ENCODE measurements at places on chromosomes 7 and 10.

DNA sequence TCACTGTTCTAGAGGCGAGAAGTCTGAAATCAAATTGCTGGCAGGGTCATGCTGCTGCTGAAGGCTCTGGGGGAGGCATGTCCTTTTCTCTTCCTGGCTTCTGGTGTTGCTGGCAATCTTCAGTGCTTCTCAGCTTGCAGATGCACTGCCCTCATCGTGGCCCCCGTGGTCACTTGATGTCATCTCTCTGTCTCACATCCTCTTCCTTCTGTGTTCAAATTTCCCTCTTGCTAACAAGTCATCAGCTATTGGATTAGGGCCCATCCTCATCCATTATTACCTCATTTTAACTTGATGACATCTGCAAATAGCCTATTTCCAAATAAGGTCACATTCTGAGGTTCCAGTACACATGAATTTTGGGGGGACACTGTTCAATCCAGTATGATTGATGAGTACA lies 36.6 kb upstream of the SRGN start:
- DNase-seq: no peak

GRCh38 chr10:89217057-89217990 lies 10.2 kb upstream of the CH25H start:
- peak; percentile 46 for DNase-seq

- no peak for DNase-seq
Observed at GRCh38 chr7:134943785-134944400, 42.4 kb upstream of the AGBL3 start.

- DNase-seq: no peak
Observed at GRCh38 chr7:7099584-7100014, 82.7 kb upstream of the C1GALT1 start.

DNA sequence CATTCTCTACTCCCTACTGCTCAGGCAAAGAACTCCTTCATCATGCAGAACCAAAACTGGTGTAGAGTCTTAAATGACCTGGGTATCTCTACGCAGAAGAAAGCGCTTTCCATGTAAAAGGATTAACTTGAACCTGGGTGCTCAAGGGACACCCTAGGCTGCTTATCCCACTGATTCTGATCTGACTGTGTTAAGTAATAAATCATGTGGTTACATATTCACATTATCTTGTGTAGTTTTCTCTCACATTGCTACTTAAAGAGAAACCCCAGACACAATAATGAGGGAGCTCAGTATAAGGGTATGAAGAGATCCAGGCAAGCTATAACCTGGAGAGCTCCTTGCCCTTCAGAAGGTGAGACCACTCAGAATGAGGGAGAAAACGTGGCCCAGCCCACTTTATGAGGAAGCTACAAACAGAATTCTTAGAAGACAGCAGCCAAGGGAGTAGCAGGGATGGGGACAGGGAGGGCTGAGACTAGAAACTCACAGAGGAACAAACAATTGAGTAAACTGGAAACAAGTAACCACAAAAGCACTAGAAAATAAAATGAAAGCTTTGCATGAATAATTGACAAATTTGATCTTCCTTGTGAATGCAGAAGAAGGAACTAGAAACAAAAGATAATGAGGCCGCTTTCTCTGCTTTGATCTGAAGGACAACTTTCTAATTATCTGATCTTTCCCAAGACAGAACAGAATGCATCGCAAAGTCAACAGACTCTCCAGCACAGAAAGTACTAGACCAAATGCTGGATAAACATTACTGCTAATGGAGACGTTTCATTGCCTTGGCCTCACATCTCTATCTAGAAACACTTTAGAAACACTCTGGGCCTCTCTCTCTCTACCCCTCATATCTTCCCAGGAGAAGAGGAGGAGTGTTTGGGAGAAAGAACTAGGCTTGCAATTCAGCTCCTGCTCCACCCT lies 76.1 kb downstream of the LRRC17 start:
- DNase-seq: no peak

- no peak for DNase-seq
Observed at GRCh38 chr7:975702-976473, 539 bp upstream of the COX19 start.

DNA sequence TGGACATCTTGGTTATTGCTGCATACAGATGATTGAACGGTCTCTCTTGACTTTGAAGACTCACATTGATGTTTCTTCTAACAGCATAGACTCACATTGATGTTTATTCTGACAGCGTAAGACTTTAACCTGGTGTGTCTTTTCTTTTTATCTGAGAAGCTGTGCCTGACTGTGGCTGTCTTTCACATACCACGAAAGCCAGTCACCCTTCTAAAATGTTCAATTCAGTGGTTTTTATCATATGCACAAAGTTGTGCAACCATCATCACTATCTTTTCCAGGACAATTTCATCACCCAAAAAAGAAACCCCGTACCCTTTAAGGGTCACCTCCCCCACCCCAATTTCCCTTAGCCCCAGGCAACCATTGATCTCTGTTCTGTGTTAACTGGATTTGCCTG lies 24.7 kb downstream of the CELF2 start:
- DNase-seq: no peak

GRCh38 chr10:96988426-96988825 lies 156.3 kb downstream of the LCOR start:
- DNase-seq: no peak

- DNase-seq: no peak
Observed at GRCh38 chr10:130777507-130778165, 533.9 kb downstream of the TCERG1L start.

GRCh38 chr7:15839416-15840100 lies 153.1 kb upstream of the MEOX2 start:
- no peak for DNase-seq

- no peak for DNase-seq
Observed at GRCh38 chr7:155285833-155286232, 11.8 kb upstream of the INSIG1 start.

- no peak for DNase-seq
Observed at GRCh38 chr7:40836218-40836617, 701.4 kb downstream of the SUGCT start.

DNA sequence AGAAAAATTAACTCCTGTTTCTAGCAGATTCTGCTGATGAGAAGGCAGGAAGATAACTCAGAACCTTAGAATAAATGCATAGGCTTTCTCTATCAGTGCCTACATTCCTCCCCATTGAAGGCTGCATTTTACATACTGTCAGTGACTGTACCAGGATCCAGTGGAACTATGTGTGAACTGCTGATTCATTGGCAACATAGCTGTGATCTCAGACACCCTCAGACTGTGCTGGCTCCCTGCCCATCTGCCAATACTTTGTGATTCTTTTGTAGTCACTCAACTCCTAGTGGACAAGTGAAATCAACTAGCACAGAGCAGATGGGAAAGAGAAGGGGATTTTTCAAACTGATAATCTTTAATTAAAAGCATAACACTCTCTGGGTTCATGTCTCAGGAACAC lies 375.8 kb downstream of the MDFIC start:
- no peak for DNase-seq

GRCh38 chr7:76302347-76303201 lies at the start of gene HSPB1:
TSS of gene HSPB1 (plus strand) at chr7:76302673. CDS start at chr7:76302713, 40 bp downstream.
- peak; percentile 53 for DNase-seq

DNA sequence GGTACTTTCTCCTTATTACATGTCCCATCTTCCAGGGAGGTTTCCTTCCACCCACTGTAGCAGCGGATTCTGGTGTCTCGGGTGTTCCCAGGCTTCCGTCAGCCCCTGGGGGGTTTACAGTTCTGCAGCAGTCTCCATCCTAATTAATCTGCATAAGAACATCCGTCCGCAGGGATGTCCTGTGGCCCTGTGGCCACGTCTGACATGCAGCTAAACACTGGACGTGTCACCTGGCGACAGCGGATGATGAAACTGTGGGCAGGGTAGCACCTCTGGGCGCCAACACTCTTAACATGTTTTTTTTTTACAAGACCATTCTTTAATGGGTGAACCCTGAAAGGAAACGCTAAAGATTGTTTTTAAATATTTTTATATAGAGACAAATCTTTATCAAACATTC lies 58.2 kb downstream of the DIP2C start:
- DNase-seq: no peak

DNA sequence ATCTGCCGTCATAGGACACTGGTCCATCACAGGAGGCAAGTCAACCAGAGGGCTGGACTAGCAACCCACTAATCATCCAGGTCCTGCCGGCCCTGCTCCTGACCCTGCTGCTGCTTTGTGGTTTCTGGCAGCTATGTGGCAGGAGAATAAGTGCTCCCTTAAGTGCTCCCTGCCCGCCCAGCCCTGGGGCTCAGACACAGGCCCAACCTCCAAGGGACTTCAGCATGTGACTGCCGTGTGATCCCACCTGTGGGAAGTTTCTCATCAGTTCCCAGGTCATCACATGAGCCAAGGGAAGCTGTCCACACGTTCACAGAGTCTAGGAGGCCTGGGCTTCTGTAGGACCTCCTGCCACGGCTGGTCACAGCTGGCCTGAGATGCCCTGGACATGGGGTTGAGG lies 34.2 kb upstream of the ZNF488 start:
- no peak for DNase-seq

DNA sequence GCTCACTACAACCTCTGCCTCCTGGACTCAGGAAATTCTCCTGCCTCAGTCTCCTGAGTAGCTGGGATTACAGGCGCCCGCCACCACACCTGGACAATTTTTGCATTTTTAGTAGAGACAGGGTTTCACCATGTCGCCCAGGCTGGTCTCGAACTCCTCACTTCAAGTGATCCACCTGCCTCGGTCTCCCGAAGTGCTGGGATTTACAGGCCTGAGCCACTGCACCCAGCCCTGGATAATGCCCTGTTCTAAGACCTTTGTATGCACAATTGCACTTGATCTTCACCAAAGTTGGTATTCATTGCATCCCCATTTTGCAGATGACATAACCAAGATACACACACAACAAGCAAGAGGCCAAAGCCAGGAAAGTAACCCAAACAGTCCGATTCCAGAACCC lies 97.7 kb upstream of the CARD11 start:
- no peak for DNase-seq

- no peak for DNase-seq
Observed at GRCh38 chr7:92924800-92925199, 88.4 kb upstream of the CDK6 start.

GRCh38 chr7:118109607-118110006 lies 74.4 kb upstream of the LSM8 start:
- no peak for DNase-seq

DNA sequence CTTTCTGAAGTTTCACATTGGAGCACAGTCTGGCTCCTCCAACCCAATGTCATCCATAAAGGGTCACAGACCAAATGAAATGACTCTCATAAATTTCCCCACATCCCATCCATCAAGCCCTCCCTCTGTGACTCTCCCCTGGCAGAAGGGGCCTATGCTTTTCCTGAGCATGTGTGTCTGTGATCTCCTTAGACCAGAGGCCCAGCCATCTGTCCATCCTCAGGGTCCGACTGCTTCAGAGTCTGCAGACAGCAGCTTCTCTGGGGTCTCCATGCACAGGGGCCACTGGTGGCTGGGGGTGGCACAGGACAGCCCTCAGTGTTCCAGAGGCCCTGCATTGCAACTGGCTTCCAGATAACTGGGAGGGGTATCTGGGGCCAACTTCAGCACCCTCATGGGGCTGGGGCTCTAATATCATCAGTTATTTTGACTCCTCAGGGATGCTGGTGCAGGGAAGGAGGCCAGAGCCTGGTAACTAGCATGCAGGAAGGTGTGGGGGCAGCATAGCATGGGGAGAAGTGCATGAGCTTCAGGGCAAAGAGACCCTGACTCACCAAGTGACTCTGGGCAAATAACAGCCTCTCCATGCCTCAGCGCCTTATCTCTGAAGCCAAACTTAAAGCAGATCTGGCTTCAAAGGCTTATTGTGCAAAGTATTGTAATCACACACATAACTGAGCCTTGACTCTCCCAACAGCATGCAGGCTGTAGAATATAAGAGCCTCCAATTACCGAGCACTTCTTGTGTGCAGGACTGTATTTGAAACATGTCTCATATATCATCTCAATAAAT lies 266.9 kb downstream of the GRID1 start:
- DNase-seq: no peak
